ENCODE measurements at places on chromosomes 5 and 9. TPM values are rescaled to one million over a fixed set of nuclear protein-coding genes. Genes with fewer than 3 reads are reported as not detected.

OBP2B gene
- not detected for total RNA-seq

ZNF658 gene
- total RNA-seq, result 5.5 TPM

SAP30L gene
- total RNA-seq, result 53.2 TPM

DNA sequence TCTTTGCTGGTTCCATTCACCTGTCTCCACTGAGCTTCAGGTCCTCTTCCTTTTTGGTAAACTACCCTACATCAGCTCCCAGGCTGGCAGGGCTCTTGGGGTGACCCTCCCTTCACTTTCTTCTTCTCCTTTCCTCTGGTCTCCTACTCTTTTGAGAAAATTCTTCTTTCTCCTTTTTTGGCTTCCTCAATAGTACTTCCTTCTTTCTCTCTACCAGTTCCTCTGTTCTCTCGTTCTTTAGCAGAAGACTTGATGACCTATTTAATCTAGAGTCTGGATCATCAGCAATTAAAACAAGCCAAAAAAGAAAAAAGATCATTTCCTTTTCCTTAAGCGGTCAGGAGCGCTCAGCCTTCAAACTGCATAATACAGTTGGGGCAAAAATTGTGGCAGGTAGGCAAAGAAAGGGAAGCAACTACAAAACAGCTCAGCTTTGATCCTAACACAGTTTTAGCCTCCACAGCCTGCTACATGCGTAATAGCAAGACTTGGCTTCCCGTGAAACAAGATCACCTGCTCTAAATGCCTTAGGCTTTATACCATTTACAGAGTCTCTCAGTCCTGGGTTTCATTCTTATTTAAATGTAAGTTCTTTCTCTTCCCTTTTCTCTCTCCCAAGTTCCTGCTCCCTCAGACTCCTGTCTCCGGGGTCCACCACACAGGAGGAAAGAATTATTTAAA is 14.0 kb upstream of the GSN start:
- H3K27me3 ChIP-seq, result no peaks in the 10 kb centered on the region
- no peaks in the 10 kb centered on the region for H3K36me3 ChIP-seq
- H3K4me3 ChIP-seq, result no peak overlapping the region
- H3K27ac ChIP-seq, result no peak overlapping the region
- no peak for DNase-seq

DNA sequence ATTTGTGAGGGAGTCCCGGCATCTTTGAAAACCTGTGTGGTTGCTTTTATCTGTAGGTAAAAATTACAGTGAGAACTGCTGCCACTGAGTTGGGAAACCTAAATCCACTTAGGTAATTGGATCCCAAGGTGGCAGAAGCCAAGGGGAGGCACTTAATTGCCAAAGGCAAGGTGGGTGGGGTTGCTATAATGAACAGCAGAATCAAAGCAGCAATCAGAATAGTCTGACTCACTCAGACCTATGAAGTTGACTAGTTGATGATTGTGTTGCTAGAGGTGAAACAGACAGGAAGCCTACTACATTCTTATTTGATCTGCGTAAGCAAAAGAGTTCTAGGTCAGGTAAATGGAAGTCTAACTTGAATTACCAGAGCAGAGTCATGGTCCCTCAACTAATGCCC is 17.3 kb upstream of the BICD2 start:
- no peak for DNase-seq
- H3K4me1 ChIP-seq, result no peaks in the 10 kb centered on the region
- peaks cover 39% of the 10 kb centered on the region for H3K27me3 ChIP-seq
- H3K4me3 ChIP-seq, result no peak overlapping the region
- no peaks in the 10 kb centered on the region for H3K36me3 ChIP-seq

DNA sequence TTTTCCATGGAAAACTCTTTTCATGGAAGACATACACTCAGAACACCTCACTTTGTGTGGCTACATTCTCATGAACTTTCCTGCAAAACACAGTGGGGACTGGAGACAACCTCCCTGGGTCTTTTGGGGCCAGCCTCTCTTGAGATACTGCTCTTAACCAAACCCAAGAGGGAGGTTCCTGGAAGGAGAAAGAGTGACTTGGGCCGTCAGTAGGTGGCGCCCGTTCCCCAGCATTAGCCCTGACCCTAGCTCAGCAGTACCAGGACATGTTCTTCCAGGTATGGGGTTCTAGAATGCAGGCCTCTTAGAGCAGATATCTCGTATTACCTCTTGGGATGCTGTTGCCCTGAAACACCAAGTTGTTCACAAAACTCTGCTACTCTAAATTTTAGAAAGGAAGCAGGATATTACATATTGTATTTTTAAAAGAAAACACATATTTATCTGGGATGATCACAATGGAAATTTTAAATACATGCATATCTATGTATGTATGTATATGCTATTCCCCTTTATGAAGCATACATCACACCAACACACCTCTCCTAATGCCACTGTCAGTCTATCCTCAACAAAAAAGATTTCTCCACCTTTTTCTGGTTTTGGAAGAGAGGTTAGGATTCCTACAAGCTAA is 15.8 kb upstream of the GLIS3 start:
- no peak overlapping the region for H3K4me3 ChIP-seq
- no peaks in the 10 kb centered on the region for H3K27me3 ChIP-seq

- H3K4me1 ChIP-seq, result peaks cover 20% of the 10 kb centered on the region
- H3K4me3 ChIP-seq, result no peak overlapping the region
- no peak for DNase-seq
- peaks cover 2% of the 10 kb centered on the region for H3K36me3 ChIP-seq
Observed at GRCh38 chr5:125140855-125141254, 394.4 kb upstream of the ZNF608 start.

DNA sequence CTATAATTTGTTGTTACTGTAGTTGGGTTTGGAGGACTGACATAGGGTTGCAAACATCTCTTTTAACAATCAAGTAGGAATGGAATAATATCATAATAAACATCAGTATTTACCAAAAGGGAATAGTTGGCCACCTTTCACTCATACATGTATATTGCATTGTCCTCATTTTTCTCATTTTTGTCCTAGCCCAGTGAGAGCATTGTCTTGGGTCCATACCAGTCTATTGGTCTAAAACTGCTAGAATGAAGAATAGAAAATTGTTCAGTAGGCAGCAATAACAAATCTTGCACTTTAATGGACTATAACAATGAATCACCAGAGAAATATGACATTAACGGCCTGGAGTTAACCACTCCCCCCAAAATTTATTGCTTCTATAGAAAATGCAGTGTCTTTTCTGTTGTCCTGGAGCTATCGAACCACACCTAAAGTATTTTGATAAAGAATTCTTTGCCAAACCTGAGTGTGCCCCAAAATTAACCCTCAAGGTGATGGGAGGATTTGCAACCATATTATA is 80.9 kb upstream of the IL33 start:
- H3K36me3 ChIP-seq, result no peaks in the 10 kb centered on the region
- H3K4me1 ChIP-seq, result no peaks in the 10 kb centered on the region
- no peak overlapping the region for H3K27ac ChIP-seq
- H3K27me3 ChIP-seq, result peaks cover 7% of the 10 kb centered on the region
- H3K4me3 ChIP-seq, result no peak overlapping the region
- no peak for DNase-seq

DNA sequence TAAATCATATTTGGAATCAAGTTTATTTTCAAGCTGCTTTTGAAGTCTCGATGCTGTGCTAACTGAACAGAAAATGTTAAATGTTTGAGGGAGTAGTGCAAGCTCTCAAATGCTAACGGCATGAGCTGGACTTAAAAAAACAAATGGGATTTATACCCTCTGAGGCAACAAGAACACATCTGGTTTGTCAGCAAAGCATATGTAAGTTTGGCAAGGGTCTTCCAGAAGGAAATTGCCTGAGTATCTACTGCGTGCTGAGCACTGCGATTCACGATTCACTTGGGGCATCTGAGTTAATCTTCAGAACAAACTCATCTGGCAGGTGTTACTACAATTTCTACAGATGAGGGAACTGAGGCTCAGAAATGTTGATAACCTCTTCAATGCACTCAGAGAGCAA is 98.4 kb upstream of the C9orf72 start:
- H3K4me1 ChIP-seq, result no peaks in the 10 kb centered on the region
- H3K4me3 ChIP-seq, result no peak overlapping the region
- no peaks in the 10 kb centered on the region for H3K36me3 ChIP-seq
- DNase-seq, result no peak
- no peak overlapping the region for H3K27ac ChIP-seq
- peaks cover 6% of the 10 kb centered on the region for H3K27me3 ChIP-seq

DNA sequence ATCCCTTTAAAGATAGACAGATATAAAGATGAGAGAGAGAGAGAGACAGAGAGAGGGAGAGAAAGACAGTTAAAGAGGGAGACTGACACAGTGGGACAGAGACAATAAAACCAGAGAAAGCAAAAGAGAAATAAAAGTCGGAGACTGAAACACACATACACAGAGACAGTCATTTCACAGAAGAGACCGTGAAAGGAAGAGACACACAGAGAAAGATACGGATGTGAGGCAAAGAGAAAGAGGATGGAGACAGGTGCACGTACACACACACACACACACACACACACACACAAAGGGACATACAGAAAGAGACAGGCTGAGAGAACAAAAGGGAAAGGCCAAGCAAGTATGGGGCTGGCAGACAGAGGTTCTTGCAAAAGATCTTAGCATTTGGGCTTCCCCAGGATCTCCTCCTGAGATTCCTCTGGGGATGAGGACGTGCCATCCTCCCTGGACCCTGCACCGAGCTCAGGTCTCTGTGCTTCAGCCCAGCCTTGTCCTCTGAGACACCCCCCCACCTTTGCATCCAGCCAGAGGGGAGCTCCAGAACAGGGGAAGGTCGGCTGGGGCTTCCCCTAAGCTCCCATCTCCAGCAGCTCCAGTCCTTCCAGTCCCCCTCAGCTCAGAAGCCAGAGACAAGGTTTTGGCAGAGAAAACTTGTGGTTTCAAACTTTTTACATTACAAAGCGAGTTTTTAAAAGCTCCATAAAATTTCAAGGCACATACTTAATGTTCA is 318.4 kb upstream of the PANK3 start:
- no peak overlapping the region for H3K27ac ChIP-seq
- no peak overlapping the region for H3K4me3 ChIP-seq
- no peaks in the 10 kb centered on the region for H3K36me3 ChIP-seq
- no peaks in the 10 kb centered on the region for H3K4me1 ChIP-seq
- no peak for DNase-seq

GRCh38 chr5:154334406-154335064 is 111.3 kb upstream of the SAP30L start:
- H3K4me3 ChIP-seq, result no peak overlapping the region
- H3K27ac ChIP-seq, result peak overlapping the region; percentile 61
- no peak for DNase-seq
- H3K4me1 ChIP-seq, result peaks cover 23% of the 10 kb centered on the region
- peaks cover 63% of the 10 kb centered on the region for H3K36me3 ChIP-seq

DNA sequence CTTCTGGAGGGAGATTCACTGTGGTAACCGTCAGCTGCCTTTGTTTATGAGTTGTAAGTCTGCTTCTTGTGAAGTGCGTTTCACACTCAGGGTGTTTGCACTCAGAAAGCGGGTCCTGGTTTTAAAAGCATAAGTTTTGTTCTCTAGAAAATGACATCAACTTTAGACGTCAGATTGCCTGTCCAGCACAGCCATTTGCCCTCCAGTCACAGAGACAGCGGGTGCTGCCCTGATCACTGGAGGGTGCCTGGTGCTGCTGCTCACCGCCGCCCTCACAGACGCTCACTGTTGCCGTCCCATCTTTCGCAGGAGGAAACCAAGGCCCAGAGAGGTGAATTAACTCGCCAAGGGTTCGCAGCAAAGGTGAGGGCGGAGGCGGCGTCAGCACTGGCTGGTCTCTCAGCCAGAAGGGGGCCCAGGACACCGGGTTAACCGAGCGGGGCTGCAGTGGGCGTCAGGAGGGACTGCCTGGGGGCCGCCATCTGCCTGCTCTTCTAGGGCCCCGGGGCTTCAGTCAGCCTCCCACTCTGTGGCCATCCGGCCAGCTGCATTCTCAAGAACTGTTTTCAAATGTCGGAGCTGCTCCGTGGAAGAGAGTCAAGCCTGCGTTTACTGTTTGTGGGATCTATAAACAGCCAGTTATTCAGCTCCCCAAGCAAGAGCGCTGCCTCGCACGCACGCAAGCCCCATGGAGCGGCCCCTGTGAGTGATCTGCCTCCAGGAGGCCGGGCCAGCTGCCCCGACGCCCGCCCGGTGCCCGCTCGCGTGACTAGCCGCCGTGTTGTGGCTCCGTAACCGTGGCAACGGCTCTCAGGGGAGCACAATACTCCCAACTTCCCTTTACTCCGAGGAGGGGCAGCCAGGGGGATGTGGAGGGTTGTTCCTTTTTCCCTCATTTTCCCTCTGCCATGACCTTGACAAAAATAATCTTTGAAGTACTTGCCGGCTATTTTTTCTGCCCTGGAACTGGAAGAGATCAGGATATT is 43.4 kb upstream of the EXOC3 start:
- H3K4me1 ChIP-seq, result peaks cover 52% of the 10 kb centered on the region
- peak overlapping the region; percentile 66 for H3K4me3 ChIP-seq
- peak overlapping the region; percentile 99 for H3K27ac ChIP-seq
- H3K36me3 ChIP-seq, result peaks cover 24% of the 10 kb centered on the region
- H3K27me3 ChIP-seq, result no peaks in the 10 kb centered on the region

DNA sequence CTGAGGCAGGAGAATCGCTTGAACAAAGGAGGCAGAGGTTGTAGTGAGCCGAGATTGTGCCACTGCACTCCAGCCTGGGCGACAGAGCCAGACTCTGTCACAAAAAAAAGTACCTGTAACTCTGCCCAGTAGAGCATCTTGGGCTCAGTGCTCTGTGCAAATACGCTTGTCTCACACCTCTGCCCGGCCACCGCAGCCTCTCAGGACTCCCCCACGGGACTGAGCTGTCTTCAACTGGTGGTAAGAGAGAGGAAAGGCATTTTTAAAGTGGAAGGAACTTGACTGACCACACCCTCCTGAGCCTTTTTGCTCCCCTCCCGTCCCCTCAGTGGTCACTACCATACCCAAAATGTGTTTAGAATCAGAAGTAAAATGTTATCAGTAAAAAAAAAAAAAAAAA is 174.3 kb upstream of the PIK3R1 start:
- H3K4me3 ChIP-seq, result no peak overlapping the region
- no peak overlapping the region for H3K27ac ChIP-seq
- H3K27me3 ChIP-seq, result no peaks in the 10 kb centered on the region

DNA sequence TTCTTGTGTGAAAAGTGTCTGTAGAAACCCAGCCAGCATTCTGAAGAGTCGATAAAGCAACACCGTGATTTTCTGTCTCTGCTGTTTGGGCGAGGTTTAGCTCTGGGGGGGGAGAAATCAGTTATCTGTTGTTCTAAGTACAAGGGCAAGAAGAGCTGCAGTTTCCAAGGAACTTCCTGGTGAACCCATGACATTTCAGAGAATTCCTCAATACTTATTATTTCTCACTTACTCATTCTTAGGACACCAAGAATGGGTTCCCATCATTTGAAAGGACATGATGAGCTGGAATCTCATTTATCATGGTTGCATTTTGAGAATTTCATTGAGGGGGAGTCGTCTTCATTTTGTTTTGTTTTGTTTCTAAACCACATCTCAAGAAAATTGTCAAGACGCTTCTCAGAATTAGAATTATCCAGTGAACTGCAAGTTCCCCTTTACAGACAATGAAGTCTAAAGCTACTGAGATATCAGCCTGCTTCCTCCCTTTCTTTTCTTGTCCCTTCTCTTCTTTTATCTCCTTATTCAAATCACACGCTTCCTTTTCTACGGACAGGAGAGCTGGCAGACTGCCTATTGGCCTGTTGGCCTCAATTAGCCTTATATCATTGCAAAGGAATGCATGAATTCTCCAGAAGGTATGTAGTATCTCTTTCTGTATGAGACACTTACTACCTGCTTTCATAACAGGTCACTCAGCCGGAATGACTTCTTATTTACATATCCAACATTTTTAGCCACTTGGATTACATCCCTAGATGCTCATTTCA is 53.7 kb downstream of the ZNF462 start:
- no peaks in the 10 kb centered on the region for H3K27me3 ChIP-seq
- H3K36me3 ChIP-seq, result peaks cover 10% of the 10 kb centered on the region
- peak overlapping the region; percentile 25 for H3K27ac ChIP-seq
- peaks cover 47% of the 10 kb centered on the region for H3K4me1 ChIP-seq

GRCh38 chr5:2465383-2465782 is 286.1 kb downstream of the IRX2 start:
- H3K27me3 ChIP-seq, result no peaks in the 10 kb centered on the region
- H3K4me3 ChIP-seq, result no peak overlapping the region
- no peak overlapping the region for H3K27ac ChIP-seq
- no peaks in the 10 kb centered on the region for H3K36me3 ChIP-seq
- no peaks in the 10 kb centered on the region for H3K4me1 ChIP-seq

All from osteocyte (in vitro differentiated cells).